ENCODE measurements at places on chromosomes 7 and 10. TPM values are rescaled to one million over a fixed set of nuclear protein-coding genes. Genes with fewer than 3 reads are reported as not detected.

Gene HACD1
- total RNA-seq = 27.6 TPM

Gene MYL7
- total RNA-seq = not detected

Gene SEMA3E
- 0.29 TPM for total RNA-seq

Gene IGFBP3
- total RNA-seq = 11.4 TPM

Gene C10orf95
- 0.29 TPM for total RNA-seq

Gene SLC26A3
- not detected for total RNA-seq

Gene ABCC2
- 1.1 TPM for total RNA-seq

Gene GJD4
- not detected for total RNA-seq

Gene DKK1
- 220 TPM for total RNA-seq

Gene ASB10
- total RNA-seq = not detected

Gene CYP2C19
- not detected for total RNA-seq

Gene SLC39A12
- not detected for total RNA-seq

Gene CH25H
- 0.57 TPM for total RNA-seq

Gene FRAT1
- 2.5 TPM for total RNA-seq

Gene GPC2
- 3.9 TPM for total RNA-seq

Gene ZNF655
- 21.4 TPM for total RNA-seq

Gene VIM
- total RNA-seq = 7,081 TPM

Gene KIF11
- 83.2 TPM for total RNA-seq

Gene CCDC3
- total RNA-seq = 1.8 TPM

Gene FEZF1
- total RNA-seq = not detected

Gene DNAH11
- total RNA-seq = 4.2 TPM

Gene C7orf57
- total RNA-seq = not detected

Gene EFCAB10
- not detected for total RNA-seq

Gene ST8SIA6
- total RNA-seq = 0.29 TPM

Gene WASHC2A
- total RNA-seq = 44.7 TPM

Gene DAGLB
- total RNA-seq = 16.9 TPM

Gene PNLIPRP2
- not detected for total RNA-seq

Gene CNPY1
- not detected for total RNA-seq

Gene TYW1
- total RNA-seq = 17.4 TPM

Gene ARHGAP22
- total RNA-seq = 76.5 TPM

Gene POP7
- total RNA-seq = 36.7 TPM

Gene CFAP46
- total RNA-seq = 2.4 TPM

Gene CALHM3
- not detected for total RNA-seq

Gene UFSP1
- total RNA-seq = 3.1 TPM

Gene MMD2
- total RNA-seq = not detected

Gene GTF2IRD1
- 5.6 TPM for total RNA-seq

Gene UTF1
- not detected for total RNA-seq

Gene CPXM2
- total RNA-seq = 13.5 TPM

Gene ITGA8
- total RNA-seq = 0.65 TPM

Gene GBF1
- total RNA-seq = 54.9 TPM

Gene OR2A12
- total RNA-seq = not detected

Gene MUC12
- not detected for total RNA-seq

Gene TLL2
- 0.07 TPM for total RNA-seq

Gene MTG1
- total RNA-seq = 45.3 TPM

Gene LRRD1
- 0.07 TPM for total RNA-seq

Gene FAM171A1
- total RNA-seq = 43.8 TPM

Gene MEIG1
- total RNA-seq = 1.1 TPM

Gene STK31
- total RNA-seq = not detected
